Stimulated activated CD8-positive, alpha-beta memory T cell treated with anti-CD3 and anti-CD28 coated beads, Interleukin-7, amount 100 ng/mL, for 48 hours (primary cell): ENCODE measurements at places on chromosomes 16 and 17.
A peak's percentile ranks its signal among the peaks of the same experiment; 100 is the strongest.

DNA sequence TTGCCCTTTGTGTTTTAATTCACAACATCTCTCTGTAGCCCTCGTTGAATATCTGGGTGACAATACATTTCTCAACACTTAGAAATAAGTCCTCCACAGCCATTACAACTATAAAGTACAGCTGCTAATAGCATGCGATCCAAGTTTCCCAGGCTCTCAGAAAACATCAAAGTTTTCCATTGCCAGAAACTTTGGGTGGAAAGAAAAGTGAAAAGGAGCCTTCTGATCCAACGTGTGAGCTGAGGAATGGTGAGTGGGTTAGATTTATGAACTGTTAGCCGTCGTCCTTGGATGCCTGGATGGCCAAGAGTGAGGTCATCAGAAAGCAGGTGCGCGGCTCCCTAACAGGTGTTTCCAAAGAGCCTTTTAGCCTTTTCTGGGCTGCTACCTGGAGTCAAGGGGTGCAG lies 258.0 kb downstream of the PMP22 start:
- DNase-seq: no peak

DNA sequence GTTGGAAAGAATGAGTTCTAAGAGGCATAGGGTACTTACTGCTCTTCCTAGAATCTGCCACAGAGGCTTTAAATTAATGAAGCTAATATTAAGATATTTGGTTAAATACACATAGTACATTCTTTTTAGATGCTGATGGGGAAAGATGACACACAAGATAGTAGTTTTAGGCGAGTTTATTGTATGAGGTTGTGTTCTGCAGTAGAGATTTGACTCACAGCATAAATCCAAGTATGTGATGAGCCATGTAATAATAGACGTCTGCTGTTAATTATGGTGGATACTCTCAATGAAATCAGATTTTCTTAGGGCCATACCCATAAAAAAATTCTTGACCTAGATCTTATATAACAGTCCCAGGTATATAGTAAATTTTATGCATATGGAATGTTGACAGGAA lies 8.0 kb downstream of the TNRC6C start:
- no peak for DNase-seq

- peak; percentile 92 for DNase-seq
Measured at GRCh38 chr16:28974437-28975157, at the start of gene SPNS1. Gene SPNS1 (plus strand): TSS chr16:28974778. CDS start chr16:28975152, 374 bp downstream.

DNA sequence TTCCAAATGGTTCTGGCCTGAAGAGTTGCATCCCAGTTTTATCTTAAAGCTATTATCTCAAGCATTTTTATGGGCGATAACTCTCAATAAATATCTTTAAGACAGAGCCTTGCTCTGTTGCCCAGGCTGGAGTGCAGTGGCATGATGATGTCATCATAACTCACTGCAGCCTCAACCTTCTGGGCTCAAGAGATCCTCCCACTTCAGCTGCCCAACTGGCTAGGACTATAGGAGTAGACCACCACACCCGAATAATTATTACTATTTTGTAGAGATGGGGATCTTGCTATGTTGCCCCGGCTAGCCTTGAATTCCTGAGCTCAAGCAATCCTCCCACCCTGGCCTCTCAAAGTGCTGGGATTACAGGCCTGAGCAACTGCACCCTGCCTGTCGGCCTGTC lies 26.1 kb upstream of the CYTH1 start:
- DNase-seq: no peak

- no peak for DNase-seq
Measured at GRCh38 chr16:31213342-31213741, 577 bp upstream of the TRIM72 start.

DNA sequence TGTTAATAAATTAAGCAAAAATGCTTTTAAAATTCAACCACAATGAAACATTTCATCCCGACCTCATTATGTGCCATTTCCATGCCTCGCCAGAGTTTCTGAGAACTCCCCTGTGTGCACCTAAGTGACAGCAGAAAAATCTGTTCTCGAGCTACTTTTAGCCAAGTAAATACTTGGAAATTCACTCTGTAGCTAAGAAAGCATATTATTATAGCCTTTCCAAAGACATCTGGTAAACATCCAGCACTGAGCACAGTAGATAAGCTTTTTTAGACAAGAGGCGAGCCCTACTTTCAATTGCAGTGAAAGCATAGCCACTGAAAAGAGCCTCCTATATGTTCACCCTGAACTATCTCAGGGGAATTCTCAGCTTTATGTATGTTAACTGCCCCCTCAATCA lies 242.8 kb upstream of the PSMD7 start:
- DNase-seq: no peak

DNA sequence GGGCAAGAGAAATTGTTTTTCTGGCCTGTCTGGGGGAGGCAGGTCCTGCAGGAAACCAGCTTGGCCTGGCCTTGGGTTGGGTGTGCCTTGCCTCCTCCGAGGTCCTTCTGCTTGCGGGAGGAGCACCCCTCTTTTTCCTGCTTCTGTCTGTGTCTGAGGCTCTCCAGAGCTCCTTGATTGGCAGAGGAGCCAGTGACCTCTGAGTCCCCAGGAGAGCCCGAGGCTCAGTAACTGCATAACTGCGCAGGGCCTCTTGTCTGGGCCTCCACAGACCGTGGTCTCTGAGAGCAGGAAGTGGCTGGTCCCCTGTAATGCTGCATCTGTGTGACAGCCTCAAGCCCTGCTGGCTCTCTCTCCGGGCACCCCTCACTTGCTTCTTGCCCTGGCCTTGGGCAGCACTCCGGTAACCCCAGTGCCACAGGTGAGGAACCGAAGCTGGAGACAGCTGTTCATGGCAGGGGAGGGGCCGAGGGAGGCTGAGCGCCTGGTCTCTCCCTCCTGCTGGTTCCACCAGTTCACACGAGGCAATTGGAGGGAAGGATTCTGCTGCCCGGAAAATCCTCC lies 1.6 kb downstream of the CAPN15 start:
- DNase-seq: no peak

GRCh38 chr16:67104061-67104460 lies 5.7 kb upstream of the PHAF1 start:
- no peak for DNase-seq

DNA sequence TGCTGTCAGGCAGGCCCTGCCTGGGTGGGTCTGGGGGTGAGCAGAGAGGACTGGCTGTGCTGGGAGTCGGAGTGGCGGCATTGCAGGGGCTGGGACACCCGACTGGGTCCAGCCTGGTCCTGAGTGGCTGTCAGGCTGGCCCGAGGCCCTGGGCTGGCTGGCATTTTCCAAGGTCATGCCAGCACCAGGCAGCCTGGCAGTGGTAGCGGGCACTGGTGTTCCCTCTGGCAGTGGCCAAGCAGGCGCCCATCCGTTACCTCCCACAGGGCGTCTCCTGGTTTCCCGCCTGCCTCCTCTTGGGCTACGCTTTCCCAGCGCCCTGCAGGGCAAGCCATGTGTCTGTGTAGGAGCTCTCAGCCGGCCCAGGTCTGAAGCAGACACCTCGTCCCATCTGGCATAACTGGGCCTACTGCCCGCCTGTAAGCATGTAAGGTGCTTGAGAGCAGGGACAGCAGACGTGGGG lies 5.7 kb upstream of the PKMYT1 start:
- no peak for DNase-seq

DNA sequence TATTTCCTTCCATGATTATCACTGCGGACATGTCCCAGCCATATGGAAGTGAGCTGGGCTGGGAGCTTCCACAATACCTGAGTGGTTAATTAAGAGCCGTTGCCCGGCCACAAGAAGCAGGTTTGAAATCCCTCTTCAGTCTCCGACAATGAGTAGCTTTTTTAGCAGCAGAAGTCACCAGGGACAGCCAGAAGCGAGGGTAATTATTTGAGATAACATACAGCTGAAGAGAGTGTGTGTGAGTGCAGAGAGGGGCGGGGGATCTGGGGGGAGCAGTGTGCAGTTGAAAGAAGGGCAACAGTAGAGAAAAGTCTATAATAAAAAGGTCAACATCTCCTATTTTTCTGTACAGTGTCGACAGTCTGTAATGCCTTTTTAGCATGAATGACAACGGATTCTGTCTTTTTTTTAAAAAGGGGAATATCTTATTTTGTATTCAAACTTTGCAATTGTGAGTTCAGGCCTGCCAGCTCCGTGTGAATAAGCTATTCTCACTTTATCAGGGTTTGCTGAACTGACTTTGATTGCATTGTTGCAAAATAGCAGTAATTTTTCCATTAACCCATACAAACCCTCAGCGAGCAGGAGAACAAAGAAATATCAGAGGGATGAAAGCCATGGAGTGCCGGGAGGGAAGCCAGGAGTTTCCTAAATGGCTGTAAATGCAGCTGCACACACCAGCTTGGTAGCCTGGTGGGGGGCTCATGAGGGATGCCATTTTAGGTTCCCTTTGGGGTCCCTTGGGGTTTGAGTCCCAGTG lies 220.3 kb upstream of the IRX3 start:
- no peak for DNase-seq

DNA sequence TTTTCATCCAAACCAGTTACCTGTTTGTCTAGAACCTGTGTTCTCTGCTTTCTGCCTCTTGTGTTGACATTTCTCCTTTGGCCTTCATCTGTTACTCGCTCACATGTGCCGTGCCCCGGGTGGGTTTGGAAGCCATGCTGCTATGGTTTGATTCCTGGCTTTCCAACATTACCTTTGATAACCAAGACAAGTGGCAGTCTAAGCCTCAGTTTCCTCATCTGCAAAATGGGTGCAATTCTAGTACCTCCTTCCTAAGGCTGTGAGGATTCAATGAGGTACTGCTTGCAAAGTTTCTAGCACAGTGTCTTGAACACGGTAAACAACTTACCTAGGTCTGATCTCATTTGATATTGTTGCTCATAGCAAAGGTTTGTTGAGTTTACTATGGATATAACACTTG lies 665.0 kb downstream of the WWOX start:
- DNase-seq: no peak

- DNase-seq: no peak
Measured at GRCh38 chr17:61395409-61395982, 4.1 kb upstream of the TBX2 start.

GRCh38 chr16:54208237-54208636 lies 78.3 kb downstream of the IRX3 start:
- DNase-seq: no peak
